ENCODE measurements at places on chromosomes 3 and 15.

DNA sequence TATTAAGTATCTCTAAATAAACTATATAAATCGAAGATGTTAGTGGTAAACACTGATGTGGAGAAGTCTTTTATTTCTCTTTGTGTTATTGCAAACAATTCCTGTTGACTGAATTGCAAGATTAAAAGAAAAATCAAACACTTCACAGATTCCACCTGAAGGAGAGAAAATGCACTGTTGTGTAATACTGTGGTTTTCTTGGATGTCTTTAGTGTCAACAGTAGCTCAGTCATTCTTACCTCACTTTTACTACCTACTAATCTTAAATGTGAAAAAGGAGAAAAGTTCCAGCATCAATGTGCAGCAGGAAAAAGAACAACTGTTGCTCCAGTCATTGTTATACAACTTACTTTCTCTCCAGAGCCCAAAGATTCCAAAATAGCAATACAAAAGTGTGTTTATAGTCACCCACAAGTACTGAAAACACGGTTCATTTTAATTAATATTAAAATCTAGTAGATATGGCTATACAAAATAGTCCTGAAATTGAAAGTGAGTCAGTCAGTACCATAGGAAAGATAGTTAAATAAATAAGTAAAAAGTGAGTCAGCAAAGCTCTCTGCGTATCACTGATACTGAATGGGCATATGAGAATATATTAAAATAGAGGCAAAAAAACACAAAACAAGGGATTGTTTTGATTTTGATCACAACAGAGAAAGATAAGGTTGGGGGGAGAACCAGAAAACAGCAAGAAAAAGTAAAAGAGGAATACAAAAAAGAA is 90.5 kb upstream of the CSPG5 start:
- DNase-seq, result no peak

DNA sequence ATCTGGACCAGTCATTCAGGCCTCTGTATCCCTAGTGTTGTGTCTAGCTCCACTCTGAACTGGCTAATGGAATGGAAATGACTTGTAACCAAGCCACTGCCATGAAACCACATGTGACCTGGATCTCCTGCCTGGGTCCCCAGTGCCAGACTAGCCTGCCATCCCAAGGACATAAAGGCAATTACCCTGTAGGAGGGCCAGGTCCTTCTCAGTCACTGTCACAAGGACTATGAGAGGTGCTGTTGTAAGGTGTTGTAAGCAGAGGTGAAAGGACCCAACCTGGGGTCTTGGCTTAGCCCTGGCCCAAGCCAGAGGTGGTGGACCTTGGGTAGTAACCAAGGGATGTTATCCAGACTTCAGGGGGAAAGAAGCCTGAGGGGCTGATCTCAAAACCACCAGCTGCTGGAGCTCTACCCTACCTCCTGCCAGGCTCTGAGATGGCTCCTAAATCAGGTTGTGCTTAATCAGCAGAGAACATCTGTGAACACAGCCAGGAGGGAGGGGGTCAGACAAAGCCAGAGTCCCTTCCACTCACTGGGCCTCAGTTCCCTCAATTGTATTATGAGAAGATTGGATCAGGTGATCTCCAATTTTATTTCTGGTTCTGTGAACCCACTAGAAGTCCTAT is 15.7 kb upstream of the KLHL24 start:
- DNase-seq, result no peak

DNA sequence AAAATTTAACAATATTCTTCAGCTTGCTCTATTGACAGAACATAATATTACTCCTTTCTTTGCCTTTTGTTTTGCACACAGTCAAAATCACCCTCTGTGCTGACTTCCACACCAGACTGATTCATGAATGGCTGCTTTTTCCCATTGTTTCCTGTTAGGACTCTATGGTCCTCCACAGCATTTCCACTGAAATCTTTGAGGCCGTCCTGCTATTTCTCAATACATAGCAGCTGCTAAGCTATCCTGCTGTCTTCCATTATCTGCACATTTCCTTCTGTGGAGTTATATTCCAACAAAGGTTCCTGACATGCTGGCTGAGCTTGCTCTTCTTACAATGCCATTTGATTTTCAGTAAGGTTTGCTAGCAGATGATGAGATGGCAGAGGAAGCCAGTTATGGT is 153.3 kb downstream of the EPHA3 start:
- no peak for DNase-seq

DNA sequence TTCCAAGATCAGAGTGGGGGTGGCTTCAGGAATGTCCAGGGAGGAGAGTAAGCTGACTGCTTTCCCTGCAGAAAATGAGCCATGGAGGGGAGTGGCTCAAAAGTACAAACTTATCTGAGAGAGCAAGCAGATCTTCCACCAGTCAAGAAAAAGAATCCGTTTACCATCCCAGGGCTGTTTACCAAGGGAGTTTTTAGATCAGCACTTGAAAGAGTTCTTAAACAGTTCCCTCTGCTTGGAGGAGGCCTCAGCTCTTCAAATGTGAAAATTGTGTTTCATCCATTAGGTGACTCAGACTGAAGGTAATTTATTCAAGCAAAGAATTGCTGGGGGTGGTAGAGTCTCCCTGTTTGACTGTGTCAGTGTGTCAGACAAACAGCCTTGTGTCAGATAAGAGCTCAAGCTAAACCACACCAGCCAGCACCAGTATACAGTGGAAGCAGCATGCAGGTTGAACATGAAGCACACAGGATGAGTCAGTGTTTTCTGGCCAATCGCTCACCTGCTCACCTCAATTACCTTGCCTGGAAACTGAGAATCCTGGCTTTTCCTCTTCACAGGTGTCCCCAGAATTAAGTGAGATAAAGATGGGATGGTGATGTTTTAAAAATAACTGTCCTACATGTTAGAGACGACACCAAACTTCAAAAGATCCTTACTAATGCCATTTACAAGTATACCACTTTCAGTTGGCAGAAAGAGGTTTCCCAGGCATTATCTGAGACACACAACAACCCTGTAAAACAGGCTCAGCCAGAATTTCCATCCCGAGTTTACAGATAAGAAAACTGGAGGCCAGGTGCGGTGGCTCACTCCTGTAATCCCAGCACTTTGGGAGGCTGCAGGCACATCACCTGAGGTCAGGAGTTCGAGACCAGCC is 21.7 kb downstream of the SH3BP5 start:
- DNase-seq, result peak; percentile 79

DNA sequence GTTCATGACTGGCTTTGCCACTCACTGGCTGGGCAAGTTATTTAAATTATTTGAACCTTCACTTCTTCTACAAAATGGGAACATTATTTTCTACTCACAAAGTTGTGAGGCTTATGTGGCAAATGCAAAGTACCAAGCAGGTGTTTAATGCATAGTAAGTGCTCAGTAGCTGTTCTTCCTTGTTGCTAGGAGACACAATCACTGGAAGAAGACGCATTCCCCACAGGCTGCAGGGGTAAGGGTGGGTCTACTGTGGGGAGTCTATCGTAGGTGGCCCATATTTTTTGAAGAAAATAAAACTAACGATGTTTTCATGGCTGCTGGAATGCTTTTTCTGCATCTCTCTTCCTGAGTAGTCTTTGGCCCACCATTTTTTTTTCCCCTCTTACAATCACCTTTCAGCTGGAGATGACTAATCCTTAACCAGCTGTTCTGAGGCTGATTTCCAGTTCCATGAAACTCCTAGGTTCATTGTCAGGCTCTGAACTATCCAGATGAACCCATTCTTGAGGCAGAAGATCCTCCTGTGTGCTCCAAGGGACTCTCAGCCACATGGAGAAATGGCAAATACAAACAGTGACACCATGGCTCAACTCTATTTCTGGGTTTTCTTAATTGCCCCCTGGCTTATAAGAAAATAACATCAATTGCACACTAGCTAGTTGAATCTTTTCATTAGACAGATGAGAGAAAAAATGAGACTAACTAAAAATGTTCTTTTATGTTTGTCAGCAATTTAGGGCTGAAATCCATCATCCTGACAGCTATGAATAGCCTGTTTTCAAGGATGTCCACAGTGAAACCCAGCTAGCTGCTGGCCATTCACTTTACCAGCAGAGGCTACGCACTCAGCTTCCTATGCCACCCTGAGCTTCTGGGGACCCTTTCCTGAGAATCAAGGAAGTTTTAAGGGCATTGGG is 108.3 kb upstream of the ETV5 start:
- no peak for DNase-seq

DNA sequence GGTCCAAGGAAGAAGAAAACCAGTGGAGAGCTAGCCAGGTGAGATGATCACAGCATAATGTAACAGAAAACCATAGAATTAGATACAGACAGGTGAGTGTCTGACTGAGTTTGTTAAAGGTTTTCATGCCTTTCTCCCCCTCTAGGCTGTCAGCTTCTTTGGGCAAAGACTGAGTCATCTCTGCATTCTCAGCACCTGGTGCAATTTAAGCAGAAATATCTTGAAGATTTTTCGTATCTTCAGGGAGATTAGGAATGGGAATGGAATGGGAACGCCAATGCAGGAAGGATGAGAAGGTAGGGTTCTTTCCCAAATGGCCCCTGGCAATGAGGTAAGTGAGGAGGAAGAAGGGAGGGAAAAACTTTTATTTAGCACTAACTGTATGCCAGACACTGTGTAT is 122.0 kb upstream of the SLC7A14 start:
- no peak for DNase-seq

GRCh38 chr3:150830094-150830681 is 67.2 kb upstream of the SIAH2 start:
- DNase-seq, result peak; percentile 32

DNA sequence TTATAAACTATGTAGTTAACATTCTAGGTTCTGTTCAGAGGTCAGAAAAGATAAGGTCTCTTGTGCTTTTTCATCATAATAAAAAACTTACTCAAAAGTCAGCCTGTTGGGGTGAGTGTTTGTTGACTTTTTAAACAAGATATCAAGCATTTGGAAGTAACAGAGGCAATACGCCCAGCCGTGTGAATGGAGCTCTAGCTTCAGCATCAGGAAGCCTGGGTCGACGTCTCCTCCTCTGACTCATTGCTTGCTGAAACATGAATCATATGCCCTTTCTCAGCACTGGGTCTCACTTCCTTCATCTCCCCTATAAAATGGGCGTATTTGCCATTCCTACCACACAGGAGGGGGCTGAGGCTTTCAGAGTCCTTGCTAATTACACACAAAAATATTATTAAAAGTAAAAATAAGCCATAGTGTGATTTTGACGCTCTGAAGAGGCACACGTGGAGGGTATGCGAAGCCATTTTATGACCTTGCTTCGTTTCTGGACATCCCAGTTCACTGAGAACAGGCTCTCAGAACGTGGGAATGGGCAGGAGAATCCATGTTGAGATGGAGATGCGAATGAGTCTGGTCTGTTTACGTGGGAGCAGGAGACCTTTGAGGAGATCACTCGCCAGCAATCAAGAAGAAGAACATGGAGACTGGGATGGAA is 220.8 kb upstream of the TPRG1 start:
- no peak for DNase-seq

GRCh38 chr3:140238646-140239314 is 303.8 kb downstream of the CLSTN2 start:
- no peak for DNase-seq

DNA sequence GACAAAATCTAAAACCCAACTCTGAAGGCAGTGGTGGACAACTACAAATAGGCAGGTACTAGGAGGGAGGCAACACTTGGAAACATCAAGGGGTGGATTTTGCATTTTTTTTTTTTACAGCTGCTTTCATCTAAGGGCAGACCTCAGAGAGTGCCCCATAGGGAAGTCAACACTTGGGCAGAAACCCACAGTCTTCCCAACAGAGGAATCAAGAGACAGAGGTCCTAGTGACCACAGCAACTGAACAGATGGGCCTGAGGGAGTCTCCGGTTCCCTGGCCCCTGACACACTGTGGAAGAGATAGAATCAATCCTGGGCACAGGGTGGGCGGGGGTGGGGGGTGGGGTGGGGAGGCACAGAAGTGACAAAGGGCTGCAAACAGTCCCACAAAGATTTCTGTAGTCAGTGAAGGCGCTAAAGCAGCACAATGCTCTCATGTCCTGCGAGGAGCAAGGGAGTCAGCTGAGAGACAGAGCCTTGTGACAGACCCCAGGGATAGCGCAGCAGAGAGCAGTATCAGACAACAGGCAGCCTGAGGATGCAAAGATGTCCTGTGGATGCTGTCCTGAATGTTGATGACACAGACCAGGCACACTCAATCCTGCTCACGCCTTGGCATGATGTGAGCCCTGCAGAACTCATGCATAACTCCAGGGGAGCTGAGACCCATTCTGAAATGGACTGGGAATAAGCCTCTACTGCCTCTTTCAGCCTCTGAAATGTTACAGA is 6.9 kb upstream of the RFTN1 start:
- no peak for DNase-seq

- no peak for DNase-seq
Observed at GRCh38 chr3:177405191-177405672, 207.9 kb upstream of the TBL1XR1 start.
